ENCODE measurements at places on chromosomes 7 and 10. TPM values are rescaled to one million over a fixed set of nuclear protein-coding genes. Genes with fewer than 3 reads are reported as not detected.

The GDF2 gene
- not detected for total RNA-seq

The NPC1L1 gene
- total RNA-seq = not detected

The CAMK2B gene
- total RNA-seq = 0.17 TPM

The CALY gene
- not detected for total RNA-seq

The NKX2-3 gene
- not detected for total RNA-seq

The LEP gene
- not detected for total RNA-seq

The TRIM73 gene
- total RNA-seq = 4.0 TPM

The AKR1D1 gene
- total RNA-seq = not detected

The PROSER2 gene
- 0.17 TPM for total RNA-seq

The HDAC9 gene
- total RNA-seq = 149 TPM

The GRID2IP gene
- total RNA-seq = 0.93 TPM

The VWA2 gene
- total RNA-seq = not detected

The NUP42 gene
- 50.6 TPM for total RNA-seq

The CFAP46 gene
- 3.7 TPM for total RNA-seq

The CCM2 gene
- total RNA-seq = 89.0 TPM

Data from activated B cell treated with CpG ODN at 0.5 μM for 24 hours (primary cell).